ENCODE measurements at places on chromosomes 4 and X.

GRCh38 chr4:117971403-117971802 lies 62.9 kb upstream of the NDST3 start:
- no peak for DNase-seq

- DNase-seq, result no peak
These were observed 279.9 kb upstream of the SLIT2 start for GRCh38 chr4:19971829-19972228.

DNA sequence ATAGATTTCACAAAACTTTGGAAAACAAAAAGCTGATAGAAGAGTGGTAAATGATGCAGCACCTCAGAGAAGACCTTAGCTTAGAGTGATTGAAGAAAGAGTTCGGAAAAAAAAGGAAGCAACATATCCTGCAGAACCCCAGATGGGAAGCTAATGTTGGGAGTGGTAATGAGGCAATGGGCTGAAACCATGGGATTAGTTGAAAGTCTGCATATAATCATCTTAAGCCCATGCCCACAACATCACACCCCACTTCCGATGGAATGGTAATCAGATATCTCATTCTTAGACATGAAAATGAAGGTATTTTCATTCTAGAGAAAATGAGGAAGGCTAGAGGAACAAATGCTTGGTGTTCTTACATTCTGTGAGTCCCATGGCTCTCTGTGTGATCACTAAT lies 146.3 kb upstream of the ADAMTS3 start:
- no peak for DNase-seq

- no peak for DNase-seq
These were observed 32.7 kb downstream of the MFAP3L start for GRCh38 chr4:169993531-169993930.

GRCh38 chr4:73194064-73194463 lies 64.5 kb downstream of the ANKRD17 start:
- no peak for DNase-seq

DNA sequence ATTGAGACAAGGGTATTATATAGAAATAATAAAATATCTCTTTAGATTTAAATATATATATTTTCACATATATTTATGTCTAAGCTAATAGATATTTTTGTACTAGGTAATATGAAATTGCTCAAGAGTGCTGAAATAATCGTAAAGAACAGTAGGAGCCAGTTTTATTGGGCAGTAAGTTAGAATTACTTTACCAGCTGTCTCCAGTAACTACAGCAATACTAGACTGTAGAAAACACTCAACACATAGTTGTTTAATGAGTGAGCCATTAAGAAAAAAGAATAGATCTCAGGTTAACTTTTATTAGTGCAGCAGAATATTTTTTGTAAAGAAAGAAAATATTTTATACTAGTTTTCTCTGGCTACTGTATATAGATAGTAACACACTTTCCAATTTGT lies 715.2 kb downstream of the TRIML1 start:
- DNase-seq, result no peak

DNA sequence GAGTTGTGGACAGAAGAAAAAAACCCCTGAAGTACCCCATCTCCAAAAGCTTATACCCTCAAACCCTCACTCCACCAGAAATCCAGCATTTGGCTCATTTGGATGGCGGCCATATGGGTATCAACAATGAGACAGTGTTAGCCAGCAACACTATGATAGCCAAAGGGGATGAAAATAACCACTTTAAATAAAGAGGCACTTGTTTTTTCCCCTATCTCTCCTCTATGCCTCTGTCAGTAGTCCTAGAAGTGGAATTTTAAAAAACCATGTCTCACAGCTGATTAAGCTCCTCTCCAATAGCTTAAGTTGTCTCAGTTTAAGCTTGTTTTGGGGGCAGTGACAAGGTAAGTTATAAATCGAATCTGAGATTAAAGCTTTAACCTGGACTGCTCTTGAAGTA lies 124.0 kb downstream of the MOSPD2 start:
- DNase-seq, result no peak

DNA sequence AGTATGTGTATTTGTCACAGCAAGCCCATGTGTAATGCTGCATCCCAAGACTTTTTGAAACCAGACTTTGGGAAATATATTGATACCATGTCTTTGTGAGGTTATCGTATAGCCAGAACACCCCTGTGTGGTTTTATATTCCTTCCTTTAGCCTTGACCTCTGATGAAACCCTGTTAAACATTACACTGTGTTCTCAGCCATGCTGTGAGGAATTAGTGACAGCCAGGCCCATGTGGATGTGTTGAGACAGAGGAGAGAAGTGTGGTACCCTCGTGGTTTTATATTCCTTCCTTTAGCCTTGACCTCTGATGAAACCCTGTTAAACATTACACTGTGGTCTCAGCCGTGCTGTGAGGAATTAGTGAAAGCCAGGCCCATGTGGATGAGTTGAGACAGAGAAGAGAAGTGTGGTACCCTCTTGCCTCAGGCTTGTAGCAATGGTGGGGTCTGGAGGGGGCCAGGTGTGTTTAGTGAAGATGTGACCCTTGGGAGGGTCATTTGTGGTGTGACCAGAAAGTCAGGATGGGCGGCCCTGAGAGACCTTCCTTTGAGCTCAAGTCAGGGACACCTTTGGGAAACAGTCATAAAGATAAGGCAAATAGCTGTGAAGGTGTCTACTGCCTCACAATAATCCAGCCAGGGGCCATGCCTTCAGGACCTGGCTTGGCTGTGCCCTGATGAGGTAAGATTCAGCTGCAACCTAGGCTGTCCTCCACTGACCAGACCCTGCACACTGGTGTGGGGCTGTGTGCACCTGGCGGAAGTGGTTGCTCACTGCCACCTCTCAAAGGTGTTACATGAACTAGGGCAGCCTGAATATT lies 110.0 kb downstream of the IRF2 start:
- no peak for DNase-seq

DNA sequence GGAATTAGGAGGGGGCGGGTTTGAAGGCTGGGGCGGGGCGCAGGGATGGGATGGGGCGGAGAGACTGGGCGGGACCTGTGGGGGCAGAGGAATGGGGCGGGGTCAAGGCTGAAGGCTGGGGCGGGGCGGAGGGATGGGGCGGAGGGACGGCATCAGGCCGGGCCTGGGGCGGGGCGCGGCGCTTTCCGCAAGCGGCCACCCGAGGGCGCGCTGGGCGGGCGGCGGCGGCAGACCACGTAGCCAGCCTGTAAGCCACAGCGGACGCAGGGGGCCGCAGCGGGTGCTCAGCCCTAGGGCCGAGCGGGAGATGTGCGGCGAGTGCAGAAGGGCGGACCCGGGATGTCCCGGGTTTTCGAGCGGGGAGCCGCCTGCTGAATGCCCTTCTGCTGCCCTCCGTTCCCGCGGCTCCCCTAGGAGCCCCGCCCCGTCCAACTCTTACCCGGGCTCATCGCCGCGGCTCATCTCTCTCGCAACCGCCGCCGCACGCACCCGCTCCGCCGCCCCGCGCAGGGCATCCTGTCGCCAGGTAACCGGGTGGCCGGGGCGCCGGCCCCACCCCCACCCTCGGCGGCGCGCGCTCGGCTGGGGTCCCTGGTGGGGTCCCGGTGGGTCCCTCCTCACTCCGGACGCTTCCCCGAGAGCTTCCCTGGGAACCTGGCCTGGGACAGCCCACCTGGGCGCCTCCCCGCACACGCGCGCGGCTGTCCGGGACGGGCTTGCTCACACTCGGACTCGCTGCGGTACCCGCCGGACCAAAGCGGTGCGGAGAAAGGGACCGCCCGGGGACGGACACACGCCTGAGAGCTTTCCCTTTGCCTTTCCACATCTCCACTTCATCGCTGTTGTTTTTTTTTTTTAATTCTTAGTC lies at the start of gene CCDC110:
Gene CCDC110, minus strand, starts transcription at position 499 of the 868 bp plus-strand sequence. Its CDS starts 50 bp downstream, at position 449.
- DNase-seq, result peak; percentile 92

DNA sequence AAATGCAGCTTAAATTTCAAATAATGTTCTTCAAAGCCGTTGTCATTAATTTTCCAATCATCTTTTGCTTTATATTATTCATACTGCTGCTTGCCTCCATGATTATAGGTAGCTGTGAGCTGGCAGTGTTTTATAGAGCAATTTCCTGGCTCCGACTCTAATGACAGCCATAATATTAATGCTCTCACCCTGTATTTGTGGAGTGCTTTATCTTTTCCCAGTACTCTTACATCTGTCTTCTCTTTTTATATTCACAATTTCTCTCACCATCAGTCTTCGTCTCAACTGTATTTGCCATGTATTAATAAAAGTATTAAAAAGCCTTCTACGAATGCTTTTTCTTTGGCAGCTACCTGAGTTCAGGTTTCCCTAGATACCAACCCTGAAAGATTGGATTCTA lies 21.0 kb downstream of the ATXN3L start:
- DNase-seq, result no peak

GRCh38 chr4:17092736-17093437 lies 194.4 kb upstream of the LDB2 start:
- DNase-seq, result no peak

DNA sequence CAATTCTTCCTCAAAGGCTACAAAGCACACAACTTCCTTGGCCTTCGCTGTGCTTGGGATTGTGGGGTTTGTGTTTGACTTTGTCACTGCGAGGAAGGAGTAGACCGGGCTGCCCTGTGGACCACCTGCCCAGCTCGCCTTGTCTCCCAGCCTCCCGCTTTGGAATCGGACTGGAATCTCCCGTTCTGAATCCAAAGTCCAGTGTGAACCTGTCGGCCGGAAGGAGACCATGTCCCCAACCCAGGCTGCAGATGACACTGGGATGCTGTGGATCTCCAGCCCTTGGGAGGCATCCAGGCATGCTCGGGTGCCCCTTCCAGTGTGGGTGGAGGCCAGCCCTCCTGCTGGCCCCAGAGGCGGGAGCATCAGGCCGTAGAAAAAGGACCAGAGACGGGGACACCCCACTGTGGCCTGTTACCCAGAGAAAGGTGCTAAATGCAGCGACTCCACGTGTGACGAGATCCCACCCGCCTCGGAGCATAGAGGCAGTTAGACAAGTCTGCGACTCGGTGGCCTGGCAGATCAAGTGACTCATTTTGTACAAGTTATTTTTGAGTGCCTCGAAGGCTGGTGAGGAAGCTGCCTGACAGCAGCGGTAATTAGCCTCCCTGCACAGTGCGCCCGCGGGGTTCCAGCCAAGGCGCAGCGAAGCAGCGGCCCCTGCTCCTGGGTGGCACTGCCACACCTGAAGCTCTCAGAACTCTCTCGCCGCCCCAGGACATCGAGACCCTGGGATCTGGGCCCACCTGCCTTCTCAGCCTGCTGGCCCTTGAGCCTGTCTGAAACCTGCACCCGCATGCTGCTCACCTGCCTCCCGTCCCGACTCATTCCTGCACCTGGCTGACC lies 57.5 kb downstream of the ADRA2C start:
- DNase-seq, result no peak

GRCh38 chr4:75565481-75565880 lies 9.6 kb downstream of the ODAPH start:
- no peak for DNase-seq

- DNase-seq, result no peak
These were observed 26.6 kb downstream of the VSIG4 start for GRCh38 chrX:66013194-66013816.

- DNase-seq, result no peak
These were observed 8.5 kb downstream of the TRIM2 start for GRCh38 chr4:153212736-153213135.

DNA sequence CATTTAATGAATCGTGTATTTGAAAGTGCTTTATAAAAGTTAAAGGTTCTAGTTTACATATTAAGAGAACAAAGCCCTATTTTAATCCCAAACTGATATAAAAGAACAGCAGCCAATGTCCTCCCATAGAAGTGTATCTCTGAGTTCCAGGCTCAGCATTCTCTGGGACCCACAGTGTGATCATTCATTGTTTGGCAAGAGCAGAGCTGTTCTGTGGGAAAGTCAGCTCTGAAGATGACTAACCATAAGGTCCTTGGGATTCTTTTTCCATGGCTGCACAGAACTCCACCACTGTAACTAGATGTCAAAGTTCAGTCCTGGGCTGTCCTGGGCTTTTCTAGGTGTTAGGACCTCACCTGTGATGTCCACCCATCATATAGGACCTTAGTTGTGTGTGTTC lies 157.0 kb upstream of the TLL1 start:
- DNase-seq, result no peak

GRCh38 chr4:38752372-38752940 lies 30.3 kb downstream of the TLR10 start:
- DNase-seq, result no peak

DNA sequence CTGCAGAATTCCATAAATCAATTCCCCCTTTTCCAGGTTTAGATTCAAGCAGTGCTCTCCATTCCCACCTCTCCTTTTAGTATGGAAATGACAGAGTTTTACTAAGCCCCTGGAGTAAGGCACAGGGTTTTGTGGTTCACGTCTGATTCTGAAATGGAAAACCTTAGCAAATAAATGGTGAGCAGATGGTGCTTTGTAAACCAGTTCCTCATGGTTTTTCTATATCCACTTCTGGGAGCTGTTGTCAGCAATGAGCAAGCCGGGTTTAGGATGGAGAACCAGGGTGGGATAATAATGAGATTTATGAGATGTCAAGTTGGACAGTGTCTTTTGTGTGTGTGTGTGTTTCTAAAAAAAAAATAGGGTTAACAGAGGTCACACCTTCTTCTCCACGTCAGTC lies 113.8 kb upstream of the RBPJ start:
- DNase-seq, result no peak

DNA sequence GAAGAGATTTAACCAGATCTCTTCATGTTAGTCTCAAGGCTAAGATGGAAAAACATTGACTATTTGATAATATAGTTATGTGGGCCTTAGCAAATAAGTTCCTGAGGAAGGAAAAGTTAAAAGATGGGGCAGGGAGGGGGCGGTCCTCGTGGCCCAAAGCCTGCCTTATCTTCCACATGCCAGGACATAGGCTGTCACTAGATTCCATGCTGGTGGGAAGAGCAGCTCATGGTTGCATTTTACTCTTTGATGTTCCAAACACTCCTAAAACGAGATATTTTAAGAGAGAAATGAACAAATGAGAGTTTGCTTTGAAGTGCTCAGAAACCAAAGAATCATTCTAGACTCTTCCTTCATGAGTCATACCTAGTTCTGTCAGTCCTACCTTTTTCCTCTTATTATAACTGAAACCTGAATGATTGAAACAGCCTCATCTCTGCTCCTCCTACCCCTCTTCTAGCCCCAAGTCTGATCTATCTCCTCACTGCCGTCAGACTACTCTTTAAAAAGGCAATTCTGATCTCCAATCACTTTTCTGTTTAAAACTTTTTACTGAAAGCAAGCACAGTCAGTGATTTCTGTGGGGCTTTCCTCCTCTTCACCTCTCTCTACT lies 25.1 kb downstream of the RAB9B start:
- no peak for DNase-seq

DNA sequence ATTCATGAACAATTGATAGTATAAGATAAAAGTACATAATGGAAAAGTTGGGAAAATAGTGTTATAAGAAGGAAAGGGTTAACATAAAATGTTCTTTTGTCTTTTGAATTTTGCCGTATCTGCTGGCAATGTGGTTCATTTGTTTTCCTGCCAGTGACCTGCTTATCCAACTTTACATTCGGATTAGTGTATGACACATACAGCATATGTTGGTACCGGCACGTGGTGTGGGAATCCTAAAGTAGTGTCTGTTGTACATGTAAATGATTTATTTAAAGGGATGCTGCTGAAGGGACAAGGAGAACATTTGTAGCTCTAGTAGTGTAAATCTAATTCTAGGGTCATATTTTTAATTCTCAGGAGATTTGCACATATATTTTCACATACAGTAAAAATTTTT lies 11.5 kb downstream of the RAB9A start:
- DNase-seq, result no peak
